ENCODE measurements at places on chromosomes 1 and 21.

GRCh38 chr1:176885341-176885740 is 279.2 kb downstream of the ASTN1 start:
- no peak for DNase-seq

DNA sequence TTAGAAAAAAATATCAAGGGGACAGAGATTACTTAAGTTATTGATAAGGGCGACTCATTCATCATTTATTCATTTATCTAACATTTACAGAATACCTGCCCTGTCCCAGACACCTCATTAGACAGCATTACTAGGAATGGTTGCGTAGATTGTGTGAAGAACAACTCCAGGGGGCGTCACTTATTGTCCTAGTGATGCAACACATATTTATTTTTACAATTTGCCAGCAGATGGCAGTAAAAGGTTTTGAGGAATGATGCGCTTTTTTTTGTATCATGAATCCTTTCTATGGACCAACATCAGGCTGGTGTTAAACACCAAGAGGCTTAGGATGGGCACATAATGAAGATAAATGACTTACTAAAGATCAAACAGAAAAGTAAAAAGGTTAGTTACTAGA is 5.5 kb downstream of the NCAM2 start:
- no peak for DNase-seq

GRCh38 chr21:25453524-25453923 is 153.8 kb downstream of the MRPL39 start:
- no peak for DNase-seq

GRCh38 chr1:165843304-165843703 is 15.9 kb downstream of the UCK2 start:
- no peak for DNase-seq

DNA sequence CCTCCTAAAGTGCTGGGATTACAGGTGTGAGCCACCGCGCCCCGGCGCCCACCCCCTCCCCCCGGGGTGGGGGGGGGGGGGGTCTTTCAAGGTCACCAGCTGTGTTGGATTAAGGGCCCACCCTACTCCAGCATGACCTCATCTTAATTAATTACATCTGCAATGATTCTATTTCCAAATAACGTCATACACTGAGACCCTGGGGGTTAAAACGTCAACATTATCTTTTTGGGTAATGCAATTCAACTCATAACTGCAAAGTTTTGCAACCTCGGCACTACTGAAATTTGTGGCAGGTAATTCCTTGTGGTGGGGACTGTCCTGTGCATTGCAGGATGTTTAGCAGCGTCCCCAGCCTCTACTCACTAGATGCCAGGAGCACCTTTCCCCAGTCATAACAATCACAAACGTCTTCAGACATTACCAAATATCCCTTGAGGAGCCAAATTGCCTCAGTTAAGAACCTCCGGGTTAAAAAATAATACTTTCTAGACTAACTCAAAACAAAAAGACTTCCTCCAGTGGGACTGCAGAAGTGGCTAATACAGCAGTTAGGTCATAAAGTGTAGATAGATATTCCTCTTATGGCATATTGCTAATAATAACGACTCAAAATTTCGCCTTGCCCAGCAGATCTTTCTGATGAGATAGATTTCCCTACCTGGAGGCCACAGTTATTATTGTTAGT is 233.0 kb upstream of the KAZN start:
- no peak for DNase-seq

- DNase-seq = no peak
Measured at GRCh38 chr1:170618421-170618820, 45.5 kb upstream of the PRRX1 start.

- no peak for DNase-seq
Measured at GRCh38 chr1:114037962-114038816, 58.9 kb downstream of the OLFML3 start.

DNA sequence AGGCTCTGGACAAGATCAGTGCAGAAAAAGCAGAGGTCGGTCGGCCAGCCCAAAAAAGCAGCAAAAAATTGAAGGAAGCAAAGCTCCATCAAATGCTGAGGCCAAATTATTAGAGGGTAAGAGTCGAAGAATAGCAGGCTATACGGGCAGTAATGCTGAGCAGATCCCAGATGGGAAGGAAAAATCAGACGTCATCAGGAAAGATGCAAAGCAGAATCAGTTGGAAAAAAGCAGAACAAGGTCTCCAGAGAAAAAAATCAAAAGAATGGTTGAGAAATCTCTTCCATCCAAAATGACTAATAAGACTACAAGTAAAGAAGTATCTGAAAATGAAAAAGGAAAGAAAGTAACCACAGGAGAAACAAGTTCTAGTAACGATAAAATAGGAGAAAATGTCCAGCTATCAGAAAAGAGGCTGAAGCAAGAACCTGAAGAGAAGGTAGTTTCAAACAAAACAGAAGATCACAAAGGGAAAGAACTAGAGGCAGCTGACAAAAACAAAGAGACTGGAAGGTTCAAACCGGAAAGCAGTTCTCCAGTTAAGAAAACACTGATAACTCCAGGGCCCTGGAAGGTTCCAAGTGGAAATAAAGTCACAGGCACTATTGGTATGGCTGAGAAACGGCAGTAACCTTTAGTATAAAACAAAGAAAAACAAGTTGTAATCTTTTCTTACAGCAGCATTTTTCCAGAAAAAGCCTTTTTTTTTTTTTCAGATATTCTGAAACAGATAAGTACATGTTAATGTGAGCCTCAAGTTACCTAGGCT is 75.7 kb downstream of the PHTF1 start:
- DNase-seq = no peak

GRCh38 chr1:154682254-154682653 is 74.3 kb upstream of the ADAR start:
- DNase-seq = no peak

- no peak for DNase-seq
Measured at GRCh38 chr21:36466061-36466511, 13.8 kb downstream of the CLDN14 start.

- DNase-seq = no peak
Measured at GRCh38 chr1:184533049-184533448, 146.2 kb downstream of the C1orf21 start.
